ENCODE measurements at places on chromosomes 1 and 21.

DNA sequence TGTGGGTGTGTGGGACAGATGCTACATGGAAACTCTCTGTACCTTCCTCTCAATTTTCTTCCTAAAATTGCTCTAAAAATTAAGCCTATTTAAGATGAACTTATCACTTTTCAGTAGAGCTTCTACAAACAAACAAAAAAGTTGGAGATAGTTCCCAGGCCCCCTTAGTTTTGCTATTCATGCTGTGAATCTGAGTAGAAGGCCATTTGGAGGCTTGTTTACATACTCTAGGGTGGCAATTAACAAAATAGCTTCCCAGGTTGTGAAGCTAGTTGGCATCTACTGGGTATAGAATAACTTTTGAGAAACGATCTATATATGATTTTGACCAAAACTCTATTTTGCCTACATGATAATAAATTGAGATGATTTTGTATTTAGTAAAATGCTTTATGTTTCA is 541.4 kb upstream of the B3GALT2 start:
- no peak for DNase-seq

DNA sequence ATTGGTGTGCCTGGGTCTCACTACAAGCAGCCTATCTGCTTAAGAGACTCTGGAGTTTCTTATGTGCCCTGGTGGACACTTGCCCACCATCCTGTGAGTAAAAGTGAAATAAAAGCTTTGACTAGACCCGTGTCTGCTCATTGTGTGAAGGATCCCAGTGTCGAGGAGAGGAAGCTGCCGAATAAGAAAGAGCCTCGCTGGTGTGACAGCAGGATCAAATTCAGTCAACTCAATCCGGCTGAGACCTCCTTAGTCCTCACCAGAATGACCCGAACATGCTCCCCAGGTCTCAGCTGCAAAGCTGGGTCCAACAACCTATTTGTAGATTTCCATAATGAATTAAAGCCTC is 14.8 kb downstream of the CD2 start:
- DNase-seq: no peak

DNA sequence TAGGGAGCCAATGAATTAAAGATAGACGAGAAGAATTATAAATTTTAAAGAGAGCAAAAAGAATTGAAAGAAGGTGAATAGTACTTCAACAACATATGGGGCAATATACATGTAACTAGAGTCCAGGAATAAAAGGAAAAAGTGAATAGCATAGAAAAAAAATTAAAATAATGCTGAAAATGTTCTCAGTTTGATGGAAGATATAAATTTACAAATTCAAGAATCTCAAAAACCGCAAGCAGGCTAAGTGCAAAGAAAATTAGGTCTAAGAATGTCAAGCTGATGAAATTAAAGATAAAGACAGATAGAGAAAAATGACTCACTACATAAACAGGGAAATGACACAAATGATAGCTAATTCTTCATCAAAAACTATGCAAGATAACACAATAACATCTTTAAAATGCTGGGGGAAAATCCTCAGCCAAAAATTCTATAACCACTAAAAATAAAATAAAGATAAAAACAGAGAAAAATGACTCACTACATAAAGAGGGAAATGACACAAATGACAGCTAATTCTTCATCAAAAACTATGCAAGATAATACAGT is 326.3 kb downstream of the TBX15 start:
- DNase-seq: peak; percentile 74

- no peak for DNase-seq
Measured at GRCh38 chr1:57719274-57719673, 295.4 kb upstream of the DAB1 start.

DNA sequence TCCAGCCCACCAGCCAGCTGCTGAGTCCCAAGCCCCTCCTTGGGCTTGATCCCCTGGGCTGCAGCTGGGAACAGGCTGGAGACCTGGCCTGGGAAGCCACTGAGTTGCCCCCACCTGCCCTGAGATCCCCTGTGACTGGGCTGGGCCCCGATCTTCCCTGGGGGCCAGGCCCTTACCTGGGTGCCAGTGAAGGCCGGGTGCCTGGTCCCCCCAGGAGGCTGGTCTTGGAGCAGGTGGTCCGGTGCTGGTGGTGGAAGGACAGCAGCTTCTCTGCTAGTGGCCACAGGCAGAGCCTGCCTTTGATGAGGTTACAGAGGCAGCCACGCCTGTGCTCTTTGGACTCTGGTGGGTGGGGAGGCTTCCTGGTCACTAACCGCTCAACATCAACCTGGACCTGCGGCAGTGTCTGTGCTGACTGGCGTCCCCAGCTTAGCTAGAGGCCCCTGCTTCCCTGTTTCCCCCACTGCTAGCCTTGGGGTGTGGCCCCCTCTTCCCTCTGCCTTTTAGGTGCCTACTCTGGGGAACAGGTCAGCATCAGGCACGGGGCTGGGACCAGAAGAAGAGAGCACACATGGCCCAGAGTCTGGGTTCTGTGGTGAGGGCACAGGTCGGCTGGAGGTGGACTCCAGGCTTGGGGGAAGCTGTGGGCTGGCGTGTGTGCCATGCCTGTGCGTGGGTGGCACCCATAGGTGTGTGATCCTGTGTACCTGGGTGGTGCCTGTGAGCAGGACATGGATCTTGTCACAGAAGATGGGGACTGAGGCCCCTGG is at the start of gene EPS8L3:
EPS8L3 (minus strand) TSS at position 278 of the 770 bp plus-strand sequence. CDS start 2,174 bp downstream, outside the sequence.
- DNase-seq: no peak

DNA sequence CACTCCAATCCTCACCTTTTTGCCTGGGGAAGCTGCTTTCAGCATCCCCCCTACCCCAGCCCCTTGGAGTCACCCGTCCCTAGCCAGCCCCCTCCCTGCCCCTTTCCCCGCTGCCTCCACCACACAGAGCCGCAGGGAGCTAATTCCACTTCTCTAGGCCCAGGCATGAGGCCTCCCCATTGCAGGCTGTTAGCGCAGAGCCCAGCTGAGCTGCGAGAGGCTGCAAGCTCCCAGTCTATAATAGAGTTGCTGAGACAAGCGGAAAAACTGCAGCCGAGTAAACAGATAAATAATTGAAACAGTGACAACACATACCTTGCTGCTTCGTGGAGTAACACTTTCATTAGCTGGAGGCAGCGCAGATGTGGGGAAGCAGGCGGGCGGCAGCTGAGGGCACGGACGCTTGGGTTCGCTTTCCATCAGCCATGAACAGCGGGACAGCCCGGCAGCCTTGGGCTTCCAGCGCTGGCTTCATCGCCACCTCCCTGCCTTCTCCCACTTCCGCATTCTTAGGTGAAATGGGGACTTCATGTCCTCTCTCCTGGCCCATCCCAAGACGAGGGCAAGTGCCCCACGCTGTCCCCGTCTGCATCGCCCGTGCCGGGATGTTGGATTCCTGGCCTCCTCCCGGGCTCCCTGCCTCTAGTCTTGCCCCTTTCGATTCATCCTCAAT is 183.3 kb downstream of the IGSF21 start:
- DNase-seq: no peak

DNA sequence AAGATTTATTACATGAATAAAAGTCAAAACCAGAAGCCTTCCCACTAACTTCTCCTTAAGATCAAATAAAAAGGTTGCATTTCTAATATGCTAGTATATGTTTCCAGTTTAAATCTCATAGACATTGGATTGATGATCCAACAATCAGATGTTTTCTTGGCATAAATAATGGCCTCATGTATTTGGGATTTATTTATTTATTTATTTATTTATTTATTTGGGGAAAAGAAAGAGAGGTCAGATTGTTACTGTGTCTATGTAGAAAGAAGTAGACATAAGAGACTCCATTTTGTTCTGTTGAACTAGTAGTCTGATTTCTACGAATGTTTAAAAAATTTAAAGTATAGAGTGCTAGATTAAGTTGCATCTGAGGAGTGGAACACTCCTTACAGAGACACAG is 422.4 kb downstream of the ADGRL2 start:
- no peak for DNase-seq

DNA sequence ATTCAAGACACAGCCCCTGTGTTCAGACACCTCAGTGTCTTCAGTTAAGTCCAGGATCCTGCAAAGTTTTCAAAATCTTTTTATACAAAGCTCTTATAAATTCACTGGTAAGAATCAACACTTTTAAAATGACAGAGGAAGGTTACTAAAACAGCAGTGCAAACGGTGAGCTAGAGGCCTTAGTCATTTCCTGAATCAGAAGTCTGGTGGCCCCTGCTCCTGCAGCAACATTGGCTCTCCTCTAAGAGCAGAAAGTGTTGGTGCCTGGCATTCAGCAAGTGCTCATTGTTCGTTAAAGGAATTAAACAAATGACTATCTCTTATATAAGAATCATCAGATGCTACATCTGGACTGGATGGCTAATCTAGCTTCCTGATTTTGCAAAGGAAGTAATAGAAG is 282.9 kb downstream of the PTGER3 start:
- peak; percentile 33 for DNase-seq

DNA sequence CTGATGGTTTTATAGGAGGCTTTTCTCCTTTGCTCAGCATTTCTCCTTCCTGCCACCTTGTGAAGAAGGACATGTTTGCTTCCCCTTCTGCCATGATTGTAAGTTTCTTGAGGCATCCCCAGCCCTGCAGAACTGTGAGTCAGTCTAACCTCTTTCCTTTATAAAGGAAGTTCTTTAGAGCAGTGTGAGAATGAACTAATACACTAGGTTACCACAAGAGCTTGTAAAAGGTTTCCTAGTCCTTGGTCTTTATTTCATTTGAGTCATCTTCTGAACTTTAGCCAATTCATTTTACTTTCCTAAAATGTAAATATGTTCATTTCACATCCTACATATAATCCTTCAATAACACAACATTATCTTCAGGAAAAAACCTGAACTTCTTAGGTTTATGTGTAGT is 365.3 kb downstream of the HHIPL2 start:
- peak; percentile 25 for DNase-seq

Data from fibroblast of upper back skin (primary cell).